ENCODE measurements at places on chromosomes 7 and 10. TPM values are rescaled to one million over a fixed set of nuclear protein-coding genes. Genes with fewer than 3 reads are reported as not detected.

SPDYE8 gene
- not detected for total RNA-seq

SNX13 gene
- total RNA-seq: 38.0 TPM

SDK1 gene
- total RNA-seq: 2.0 TPM

PTN gene
- total RNA-seq: 18.3 TPM

CABCOCO1 gene
- not detected for total RNA-seq

BICC1 gene
- total RNA-seq: 13.0 TPM

Data from left cardiac atrium (tissue), 4 donors.